NCI-H748 treated with DMSO at 0.1 percent for 48 hours (cell line): ENCODE measurements at places on chromosomes 2 and 18.

- DNase-seq, result no peak
Observed at GRCh38 chr2:196718419-196719109, 79.0 kb downstream of the CCDC150 start.

- no peak for DNase-seq
Observed at GRCh38 chr2:144659731-144660275, 139.9 kb upstream of the ZEB2 start.

DNA sequence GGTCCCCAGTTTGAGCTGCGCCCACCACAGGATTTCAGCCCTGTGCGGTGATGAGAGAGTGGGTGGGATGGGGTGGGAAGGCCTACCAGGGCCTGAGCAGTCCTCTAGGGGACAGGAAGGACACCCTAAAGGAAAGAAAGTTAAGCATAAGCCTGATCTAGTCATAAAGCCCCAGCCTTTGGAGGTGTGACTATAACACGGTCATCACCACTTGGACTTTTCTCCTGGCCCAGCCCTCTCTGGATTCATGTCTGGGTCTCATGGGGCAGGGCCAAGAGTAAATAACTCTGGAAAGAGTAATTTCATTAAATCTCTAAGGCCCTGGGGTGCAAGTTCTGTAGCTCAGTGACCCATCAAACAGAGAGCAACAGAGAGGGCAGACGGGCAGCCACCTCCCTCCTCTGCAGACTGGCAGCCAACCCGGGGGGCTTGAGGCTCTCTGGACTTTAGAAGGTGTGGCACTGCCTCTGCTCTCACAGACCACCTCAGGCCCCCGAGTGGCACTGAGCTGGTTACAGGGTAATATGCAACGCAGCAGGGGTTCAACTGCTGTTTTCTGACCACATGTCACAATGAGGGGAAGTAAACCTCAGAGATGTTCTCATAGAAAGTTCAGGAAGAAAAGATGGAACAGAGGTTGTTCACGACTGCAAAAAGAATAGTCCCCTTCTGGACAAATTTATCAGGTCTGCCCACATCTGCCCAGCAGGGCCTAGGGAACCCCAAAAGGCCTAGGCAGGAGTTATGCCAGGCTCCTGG is 41.5 kb downstream of the TGFA start:
- DNase-seq, result no peak

DNA sequence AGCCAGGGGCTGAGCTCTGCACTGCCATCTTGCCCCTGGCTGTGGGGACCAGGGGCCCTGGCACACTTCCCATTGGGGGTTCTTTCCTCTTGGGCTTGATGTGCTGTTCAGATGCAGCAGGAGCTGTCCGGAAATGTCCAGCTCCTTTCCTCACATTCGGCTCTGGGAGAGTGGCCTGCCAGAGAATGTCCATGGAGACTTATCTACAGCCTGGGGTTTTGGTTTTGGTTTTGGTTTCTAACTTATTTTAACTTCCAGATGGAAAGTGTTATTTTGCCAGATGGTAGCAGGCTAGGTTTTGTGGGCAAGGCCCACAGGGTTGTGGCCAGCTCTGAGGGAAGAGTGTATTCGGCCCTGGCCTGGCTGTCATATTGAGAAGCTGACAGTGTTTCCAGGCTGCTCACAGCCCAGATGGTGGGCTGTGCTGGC is 177.3 kb downstream of the ANKRD30B start:
- DNase-seq, result no peak

GRCh38 chr2:168517816-168518215 is 61.7 kb downstream of the CERS6 start:
- DNase-seq, result no peak

DNA sequence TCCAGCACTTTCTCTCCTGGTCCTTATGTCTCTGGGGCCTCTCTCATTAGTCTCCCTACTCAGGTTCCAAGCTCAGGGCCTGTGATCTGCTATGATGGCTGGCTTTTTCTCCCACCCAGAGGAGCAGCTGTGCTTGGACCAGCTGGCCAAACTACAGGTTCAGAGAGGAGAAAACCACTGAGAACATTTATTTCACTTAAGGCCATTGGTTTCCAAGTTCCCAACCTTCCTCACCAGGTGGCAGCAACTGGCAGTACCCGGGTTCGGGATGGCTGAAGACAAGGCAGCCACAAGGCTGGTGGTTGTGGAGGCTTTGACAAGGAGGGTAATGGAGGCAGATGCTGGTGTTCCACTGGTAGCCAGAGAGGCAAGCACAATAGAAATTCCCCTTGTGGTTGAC is 29.9 kb upstream of the SELENOI start:
- no peak for DNase-seq

GRCh38 chr18:41875094-41875780 is 79.8 kb upstream of the PIK3C3 start:
- no peak for DNase-seq

GRCh38 chr18:55866886-55867285 is 278.9 kb upstream of the TCF4 start:
- no peak for DNase-seq

DNA sequence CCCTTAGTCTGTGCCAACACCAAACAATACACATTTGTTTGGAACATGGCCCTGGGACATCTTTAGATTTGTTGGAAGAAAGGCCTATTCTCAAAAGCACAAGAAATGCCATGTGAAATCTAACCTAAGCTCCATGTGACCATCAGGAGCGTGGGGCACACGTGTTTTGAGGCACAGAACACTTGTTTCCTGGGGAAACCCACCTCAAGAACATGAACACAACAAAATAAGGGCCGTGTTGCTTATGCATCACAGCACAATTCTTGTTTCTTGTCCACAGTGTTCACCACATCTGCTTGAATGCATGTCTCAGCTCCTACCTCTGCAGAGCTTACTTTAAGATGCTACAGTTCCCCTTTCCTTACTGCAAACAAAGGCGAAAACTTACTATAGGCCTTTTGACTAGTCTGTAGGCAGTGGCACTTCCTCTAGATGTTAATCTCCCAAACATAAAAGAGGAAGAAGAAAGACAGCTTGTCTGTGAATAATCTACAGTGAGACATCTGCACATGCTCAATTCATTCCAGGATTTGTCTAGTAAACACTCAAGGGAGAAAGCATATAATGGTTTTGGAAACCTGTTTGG is 165.0 kb downstream of the ANKRD44 start:
- peak; percentile 37 for DNase-seq

DNA sequence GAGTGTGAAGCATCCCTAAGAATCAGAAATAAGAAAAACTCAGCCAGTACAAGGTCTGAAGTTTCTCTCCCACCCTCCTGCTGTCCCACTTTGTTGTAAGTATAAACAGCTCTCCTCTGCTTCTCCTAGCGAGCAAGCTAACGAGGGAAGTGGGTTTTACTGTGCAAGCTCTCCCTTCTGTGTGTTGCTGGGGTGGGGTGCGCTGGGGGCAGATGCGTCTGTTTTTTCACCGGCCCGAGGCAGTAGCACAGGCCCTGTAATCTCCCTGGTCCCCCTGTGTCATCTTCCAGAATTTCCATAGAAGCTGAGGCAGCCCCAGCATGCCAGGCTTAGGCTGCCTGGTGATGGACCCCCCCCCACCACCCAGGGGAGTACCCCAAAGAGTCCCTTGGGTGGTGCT is 9.4 kb upstream of the CXCR4 start:
- no peak for DNase-seq

DNA sequence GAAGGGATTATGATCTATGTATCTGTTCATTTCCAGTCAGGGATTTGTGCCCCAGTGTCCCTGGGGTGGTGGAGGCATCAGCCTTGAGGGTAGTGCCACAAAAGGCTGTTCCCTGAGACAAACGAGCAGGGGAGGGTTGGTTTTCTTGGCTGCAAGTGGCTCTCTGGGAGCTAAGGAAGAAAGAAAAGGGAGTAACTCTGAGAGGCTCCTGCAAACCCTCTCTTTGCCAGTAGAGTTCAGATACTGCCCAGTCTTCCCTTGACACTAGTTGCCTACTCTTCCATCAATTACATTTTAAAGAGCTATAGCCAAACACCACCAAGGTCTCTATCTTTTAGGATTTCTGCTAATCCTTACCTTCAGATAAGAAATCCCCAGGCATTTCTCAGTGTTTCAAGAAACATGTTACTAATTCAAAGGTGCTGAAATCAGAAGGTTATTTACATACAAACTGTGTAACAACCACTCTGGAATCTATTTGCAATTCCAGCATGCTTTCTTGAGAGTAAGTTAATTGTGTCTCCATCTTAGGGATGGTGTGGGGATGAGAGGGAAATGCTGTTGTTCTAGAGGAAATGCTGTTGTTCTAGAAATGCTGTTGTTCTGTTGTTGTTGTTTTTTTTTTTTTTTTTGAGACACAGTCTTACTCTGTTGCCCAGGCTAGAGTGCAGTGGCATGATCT is 18.7 kb upstream of the KCTD1 start:
- DNase-seq, result no peak

DNA sequence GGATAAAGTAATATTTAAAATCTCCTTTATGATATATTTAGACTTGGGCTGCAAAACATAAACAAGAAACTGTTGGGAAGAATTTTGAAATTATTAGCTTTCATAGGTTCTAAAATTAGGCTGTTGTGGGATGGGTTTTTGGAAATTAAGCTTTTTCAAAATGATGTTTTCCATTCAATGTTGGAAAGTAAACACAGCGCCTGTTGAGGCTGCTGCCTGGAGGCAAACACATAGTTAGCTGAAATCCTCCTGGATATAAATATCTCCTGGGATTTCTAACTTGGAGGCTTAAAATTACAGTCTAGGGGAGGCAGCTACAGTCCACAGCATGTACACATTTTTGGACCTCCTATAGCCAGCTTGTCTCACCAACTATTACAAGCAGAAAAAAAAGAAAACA is 197.3 kb downstream of the DCC start:
- no peak for DNase-seq

GRCh38 chr18:10320791-10321190 is 133.6 kb upstream of the APCDD1 start:
- no peak for DNase-seq

- DNase-seq, result no peak
Observed at GRCh38 chr2:70115646-70116442, 28.6 kb downstream of the PCBP1 start.

- no peak for DNase-seq
Observed at GRCh38 chr2:177147834-177148445, 64.7 kb upstream of the HNRNPA3 start.

DNA sequence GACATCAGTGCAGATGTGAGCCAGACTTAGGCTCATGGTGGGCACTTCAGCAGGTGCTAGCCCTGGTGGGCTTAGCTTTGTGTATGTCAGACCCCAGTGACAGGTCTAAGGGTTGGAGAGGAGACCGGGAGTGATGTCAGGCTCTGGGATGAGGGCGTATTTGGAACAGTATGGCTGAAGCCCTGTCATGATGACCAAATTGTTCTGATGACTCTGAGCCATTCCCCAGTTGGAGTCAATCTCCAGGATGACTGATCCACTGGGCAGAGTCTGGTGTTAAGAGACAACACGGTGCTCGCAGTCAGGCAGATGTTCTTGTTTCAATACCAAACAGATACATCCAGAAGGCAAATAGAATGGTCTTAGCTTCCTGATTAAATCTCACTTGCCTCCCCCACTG is 241.5 kb downstream of the SOX11 start:
- DNase-seq, result no peak

DNA sequence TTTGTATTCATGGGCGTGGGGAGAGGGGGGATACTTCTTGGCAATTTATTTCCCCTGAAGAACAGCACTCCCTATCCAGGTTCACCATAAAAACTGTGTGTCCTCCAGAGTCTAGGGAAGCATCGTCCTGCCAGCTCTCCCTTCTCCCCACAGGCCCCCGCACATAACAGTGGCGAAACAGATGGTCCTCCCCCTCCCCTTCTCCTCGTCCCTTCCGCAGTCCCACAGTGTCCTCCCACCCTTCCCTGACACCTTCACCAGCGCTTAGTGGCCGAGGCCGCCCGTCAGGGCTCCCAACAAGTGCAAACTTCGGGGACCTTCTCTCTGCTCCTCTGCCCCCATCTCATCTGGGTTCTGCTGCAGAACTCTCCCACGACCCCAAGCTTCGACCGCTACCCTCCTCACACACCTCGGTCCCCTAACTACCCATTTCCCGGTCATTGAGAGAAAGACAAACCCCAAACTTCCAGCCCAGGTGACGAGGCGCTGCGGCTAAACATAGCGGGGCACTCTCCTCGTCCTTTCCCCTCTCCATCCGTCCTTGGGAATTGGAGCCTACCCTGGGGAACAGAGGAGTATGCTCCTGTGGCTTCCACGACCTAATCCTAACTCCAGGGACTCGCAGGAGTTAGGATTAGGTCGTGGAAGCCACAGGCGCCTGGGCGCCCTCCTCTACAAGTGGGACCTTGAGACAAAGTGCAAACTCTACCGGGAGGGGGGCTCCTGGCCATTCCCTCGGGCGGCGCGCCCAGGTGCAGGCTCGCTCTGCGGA is 971 bp downstream of the ZNF385B start:
- DNase-seq, result no peak

GRCh38 chr18:35075132-35075531 is 33.9 kb downstream of the MAPRE2 start:
- no peak for DNase-seq

DNA sequence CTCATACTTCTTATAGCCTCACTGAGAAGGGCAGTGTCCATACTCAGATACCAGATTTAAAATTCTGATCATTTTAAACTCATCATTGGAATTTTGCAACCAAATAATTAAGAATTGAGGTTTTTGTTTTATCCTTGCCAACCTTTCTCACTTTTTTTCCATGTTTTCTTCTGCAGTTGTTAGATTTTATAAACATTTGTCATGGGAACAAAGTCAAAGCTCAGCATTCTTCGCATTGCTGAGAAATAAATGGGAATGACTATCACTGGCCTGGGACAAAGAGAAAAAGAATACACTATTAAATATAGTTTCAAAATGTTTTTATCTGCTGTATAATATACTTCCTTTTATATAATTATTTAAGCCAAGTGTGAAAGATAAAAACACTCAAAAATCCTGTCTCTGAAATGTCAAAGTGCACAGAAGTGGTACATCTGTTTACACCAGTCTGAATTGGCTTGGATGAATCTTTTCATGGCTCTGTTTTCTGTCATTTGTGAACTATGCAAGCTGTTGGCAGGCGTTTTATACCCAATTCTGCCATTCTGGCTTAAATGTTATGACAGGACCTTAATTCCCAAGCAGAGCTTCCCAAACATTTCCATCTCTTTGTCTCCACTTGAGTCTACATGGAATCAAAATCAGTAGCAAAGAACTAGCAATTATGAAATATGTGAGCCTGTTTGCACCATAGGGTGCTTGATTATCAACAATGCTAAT is 249.3 kb upstream of the SYT4 start:
- peak; percentile 81 for DNase-seq

DNA sequence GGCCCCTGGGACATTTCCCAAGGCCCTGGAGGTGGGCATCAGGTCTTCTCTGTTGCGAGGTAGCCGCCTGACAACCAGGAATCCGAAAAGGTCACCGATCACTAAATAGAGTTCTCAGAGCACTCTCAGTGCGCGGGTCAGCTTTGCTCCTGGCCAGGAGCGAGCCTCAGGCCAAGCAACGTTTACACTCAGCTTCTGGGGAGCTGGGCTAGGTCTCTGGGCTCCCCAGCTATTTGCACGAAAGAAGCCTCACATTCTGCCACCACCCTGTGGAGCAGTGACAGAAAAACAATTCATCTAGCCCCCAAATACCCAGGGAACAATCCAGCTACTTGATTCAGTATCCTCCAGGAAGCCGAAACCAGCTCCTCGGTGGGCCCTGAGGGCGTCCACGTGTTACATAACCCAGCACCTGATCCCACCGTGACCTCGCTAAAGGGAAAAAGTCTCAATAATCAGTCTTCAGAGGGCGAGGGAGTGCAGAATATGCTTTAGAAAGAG is 3.3 kb downstream of the SH3BP4 start:
- DNase-seq, result no peak
